ENCODE measurements at places on chromosomes 6 and 20.

DNA sequence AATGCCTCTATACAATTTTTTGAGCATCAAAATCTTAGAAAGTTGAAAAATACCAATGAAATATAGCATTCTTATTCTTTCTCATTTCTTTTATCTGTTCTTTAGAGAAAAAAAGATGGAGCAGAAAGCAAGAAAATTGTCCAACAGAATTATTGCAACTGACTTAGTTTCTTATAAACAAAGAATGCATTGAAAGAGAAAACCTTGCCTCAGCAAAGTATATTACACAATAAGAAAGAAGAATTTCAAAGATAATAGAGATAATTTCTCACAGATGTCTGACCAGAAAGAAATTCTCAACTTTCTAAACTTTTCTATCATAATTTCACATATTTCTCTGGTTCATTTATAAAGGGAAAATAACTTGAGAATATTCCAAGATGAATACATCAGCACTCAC, 47.0 kb upstream of the PRND start:
- DNase-seq = no peak

- no peak for DNase-seq
Observed at GRCh38 chr6:1016329-1017302, 295.3 kb upstream of the FOXQ1 start.

DNA sequence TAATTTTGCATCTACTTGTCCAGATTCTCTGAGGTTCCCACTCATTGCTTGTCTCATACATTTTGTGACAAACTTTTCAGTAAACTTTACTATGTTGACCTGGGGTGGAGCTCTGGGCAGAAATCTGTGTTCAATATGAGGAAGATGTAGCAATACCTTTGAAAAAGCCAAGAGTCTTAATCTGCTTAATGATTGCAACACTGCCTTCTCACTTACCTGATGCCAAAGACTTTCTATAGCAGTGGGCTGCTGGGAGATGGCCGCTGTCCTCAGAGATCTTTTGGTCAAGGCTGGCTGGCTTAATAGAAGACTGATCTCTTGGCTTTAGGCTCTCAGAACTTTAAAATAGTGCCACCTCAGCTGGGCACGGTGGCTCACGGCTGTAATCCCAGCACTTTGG, 70.1 kb upstream of the RBM24 start:
- no peak for DNase-seq

DNA sequence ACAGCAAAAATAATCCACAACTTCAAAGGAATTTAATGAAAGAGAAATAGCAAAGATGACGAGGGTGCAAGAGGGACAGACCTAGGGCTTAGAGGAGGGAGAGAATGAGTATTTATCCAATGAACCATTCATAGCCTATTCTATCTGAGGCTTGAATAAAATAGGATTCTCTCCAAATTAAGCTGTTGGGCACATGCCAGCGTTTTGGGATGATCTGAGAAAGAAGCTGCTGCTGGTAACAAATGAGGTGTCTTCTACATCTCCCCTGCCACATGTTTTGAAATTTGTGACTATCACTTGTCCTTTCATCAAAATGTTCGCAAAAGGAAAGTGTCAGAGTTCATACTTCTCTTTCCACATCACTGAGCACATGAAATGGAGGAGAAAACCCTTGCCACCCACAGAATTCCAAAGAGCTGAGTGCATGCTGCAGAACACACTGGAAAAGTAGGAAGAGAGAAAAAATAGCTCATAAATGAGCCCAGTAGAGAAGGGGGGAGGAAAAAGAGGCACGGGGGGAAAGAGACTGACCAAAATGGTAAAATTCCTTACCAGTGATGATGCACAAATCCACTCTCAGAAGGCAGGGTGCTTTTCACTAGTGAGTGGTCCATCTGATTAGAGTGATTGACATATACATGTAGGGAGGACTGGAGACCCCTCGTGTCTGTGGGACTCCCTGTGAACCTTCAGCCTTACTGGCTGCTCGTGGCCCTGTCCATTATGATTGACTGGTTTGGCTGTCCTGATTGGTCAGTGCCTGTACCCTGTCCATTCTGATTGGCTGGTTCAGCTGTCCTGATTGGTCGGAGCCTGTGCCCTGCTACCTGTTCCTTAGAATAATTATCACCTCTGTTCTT, 180.5 kb downstream of the OGFRL1 start:
- no peak for DNase-seq

DNA sequence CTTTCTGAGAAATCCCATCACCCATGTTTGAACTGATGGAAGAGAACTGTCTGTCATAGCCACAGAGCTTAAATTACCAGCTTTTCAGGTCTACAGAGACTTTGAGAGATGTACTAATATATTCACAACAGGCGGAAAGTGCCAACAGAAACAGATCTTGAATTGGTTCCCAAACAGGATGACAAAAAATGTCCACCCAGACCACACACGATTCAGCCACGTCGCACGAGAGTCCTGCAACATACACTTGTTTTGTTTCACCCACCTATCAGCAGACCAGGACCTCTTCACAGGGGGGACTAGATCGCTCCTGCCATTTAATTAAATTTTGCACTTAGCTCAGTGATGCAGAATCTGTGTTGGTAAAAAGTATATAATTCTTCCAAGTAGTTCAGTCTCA, 187.1 kb upstream of the CEP162 start:
- DNase-seq = no peak

GRCh38 chr6:114075300-114075699, 104.4 kb upstream of the HDAC2 start:
- DNase-seq = no peak

GRCh38 chr6:151425561-151425960, 26.4 kb downstream of the RMND1 start:
- DNase-seq = no peak

- DNase-seq = no peak
Observed at GRCh38 chr6:100460650-100461204, 4.0 kb downstream of the SIM1 start.

GRCh38 chr6:160013987-160014868, 45.3 kb downstream of the IGF2R start:
- DNase-seq = no peak

- DNase-seq = no peak
Observed at GRCh38 chr20:35939264-35939663, 15.0 kb downstream of the SCAND1 start.

DNA sequence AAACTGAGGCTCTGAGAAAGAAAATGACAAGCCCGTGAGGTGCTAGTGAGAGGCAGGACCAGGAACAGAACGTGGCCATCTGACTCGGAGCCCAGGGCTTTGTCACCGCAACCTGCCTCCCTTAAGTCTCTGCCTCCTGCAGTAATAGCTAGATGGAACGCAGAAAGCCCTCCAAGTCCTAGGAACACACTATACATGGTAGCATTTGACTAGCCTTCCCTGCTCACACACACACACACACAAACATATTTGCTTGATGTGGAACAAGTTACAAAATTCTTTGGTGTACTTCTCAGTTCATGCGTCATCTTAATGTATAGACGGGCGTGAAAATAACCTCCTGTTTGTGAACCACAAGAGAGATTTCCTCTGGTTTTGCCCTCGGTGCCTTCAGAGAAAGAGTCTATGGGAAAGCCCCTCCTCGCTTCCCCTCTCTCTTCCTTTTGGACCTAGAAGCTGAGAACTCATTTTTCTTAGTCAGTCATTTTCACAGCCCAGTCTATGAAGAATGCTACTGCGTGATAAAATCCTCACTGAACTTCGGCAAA, 38.8 kb downstream of the C6orf52 start:
- peak; percentile 8 for DNase-seq

GRCh38 chr6:125340991-125341390, 39.2 kb upstream of the HDDC2 start:
- DNase-seq = no peak

- DNase-seq = no peak
Observed at GRCh38 chr20:22504829-22505377, 79.5 kb downstream of the FOXA2 start.

- DNase-seq = no peak
Observed at GRCh38 chr6:164690241-164690640, 619.2 kb downstream of the C6orf118 start.

DNA sequence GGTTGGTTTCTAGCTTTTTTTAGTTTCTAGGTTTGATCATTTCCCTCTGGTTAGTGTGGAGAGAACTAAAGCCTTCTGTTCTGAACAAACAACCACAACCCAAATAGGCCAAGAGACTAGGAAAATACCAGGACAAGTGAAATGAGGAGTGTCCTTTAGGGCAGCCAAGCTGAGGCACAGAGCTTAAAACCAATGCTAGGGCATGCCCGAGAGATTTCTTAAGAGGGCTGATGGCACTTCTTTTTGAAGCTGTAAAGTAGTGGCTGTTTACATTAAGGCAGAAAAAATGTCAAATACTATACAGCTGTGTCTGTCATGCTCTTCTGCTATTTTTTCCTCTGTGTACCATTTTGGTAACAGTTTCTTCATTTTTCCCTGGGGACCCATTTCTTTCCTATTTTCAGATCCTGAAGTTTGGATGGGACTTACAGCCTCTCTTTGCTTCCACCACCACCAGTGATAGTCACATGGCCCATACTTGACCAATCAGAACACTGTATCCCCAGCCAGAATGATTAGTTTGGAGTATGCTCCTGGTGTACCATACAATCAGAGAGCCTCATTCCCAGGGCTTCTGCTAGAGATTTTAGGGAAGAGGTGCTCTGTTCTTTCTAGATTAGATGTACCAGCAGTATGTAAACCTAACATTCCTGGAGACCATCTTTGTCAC, 154.4 kb downstream of the BMP2 start:
- no peak for DNase-seq

DNA sequence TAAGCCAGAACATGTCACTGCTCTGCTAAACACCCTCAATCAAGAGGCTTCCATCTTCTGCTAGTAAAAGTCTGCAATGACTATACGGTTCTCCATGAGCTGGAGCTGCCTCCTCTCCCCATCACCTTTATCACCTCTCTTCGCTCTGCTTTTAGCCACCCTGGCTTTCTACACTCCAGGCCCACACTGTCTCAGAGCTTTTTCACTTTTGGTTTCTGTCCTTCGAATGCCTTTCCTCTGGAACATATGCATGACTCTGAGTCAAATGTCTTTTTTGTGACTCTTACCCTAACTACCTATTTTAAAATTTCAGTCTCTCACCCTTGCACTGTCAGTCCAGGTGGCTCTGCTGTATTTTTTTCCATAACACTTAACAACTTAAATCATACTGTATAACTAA, 525.4 kb upstream of the RNF217 start:
- no peak for DNase-seq

DNA sequence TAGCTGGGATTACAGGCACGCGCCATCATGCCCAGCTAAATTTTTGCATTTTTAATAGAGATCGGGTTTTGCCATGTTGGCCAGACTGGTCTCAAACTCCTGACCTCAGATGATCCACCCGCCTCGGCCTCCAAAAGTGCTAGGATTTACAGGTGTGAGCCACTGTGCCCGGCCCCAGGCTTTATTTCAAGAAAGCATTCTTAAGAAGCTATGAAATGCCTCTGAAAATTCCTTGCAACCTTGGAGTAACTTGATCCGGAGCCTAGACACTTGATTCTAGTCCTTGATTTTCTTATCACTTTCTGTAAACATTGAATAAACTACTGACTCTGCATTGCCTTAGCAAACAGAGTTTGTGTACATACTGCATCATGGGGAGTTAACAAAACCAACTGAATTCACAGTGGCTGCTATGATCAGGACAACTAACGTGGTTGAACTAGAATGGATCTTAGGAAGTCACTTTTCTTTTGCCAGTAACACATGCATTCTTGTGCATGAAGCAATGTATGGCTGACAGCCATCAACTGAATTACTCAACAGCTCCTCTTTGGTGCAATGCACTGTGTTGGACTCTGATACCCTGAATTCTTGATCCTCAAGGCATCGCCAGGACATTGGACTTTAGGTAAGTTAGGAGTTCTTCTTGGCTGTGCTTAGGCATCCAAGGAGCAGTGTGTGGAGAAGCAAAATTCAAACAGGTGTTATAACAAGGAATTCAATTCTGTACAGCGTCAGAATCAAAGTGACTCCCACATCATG, 102.8 kb upstream of the TMEM170B start:
- no peak for DNase-seq

- DNase-seq = no peak
Observed at GRCh38 chr6:83117802-83118201, 50.3 kb downstream of the DOP1A start.

DNA sequence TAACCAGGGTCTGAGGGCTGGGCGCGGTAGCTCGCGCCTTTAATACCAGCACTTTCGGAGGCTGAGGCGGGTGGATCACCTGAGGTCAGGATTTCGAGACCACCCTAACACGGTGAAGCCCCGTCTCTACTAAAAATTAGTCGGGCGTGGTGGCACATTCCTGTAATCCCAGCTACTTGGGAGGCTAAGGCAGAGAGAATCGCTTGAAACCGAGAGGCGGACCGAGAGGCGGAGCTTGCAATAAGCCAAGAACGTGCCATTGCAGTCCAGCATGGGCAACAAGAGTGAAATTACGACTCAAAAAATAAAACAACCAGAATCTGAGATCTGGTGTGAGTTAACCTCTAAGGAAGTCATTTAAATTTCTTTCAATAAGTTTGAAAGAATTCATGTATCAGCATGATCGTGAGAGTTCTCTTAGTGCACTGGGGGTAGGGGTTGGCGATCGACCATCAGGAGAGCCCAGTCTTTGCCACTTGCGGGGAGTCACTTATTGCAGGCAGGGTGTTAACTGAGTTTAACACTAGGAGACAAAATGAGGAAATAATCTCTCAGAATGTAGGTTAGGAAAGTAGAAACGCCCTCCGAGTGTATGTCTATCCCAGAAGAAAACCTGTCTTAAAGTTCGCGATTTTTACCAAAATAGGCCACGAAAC, 206.5 kb upstream of the ZNF184 start:
- DNase-seq = no peak

- no peak for DNase-seq
Observed at GRCh38 chr20:9301129-9302090, 213.0 kb upstream of the LAMP5 start.

DNA sequence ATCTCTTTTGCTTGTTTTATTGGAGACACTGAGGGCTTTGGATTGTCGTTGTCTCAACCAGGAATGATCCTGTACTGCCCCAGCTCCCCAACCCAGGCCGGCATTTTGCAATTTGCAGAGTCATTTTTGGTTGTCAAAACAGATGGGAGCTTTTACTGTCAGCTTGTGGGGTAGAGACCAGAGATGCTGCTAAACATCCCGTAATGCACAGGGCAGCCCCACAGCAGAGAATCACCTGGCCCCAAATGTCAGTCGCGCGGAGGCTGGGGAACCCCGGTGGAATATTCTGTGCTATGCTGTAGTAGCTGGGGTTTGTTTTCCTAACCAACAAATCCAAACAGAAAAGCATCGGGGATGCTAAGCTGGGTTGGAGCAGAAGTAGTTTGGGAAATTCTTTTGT, 99.7 kb downstream of the TSHZ2 start:
- DNase-seq = no peak

DNA sequence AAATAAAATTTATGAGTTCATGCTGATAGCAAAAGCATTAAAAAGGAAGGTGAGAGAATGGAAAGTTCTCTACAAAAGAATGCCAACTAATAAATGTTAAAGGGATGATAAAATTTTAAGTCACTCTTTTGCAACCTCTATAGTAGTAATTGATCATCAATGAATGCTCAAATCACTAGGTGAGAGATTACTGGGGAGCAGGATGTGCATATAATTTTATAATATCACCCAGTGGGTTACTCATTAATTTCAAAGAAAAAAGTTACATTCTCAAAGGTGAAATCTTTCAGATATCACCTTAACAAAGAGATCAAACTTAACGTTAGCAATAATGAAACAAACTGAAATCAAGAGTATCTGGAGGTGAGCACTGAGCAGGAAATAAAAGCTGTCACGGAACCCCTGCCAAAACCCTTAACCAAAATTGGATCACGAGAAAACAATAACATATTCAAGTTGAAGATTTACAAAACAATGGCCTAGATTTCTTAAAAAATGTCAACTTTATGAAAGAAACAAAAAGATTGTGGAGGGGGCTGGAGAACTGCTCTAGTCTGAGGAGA, 45.5 kb upstream of the TMEM244 start:
- DNase-seq = no peak

- DNase-seq = peak; percentile 3
Observed at GRCh38 chr20:39885975-39886649, 802.9 kb downstream of the MAFB start.
